ENCODE measurements at places on chromosomes 11 and 22. TPM values are rescaled to one million over a fixed set of nuclear protein-coding genes. Genes with fewer than 3 reads are reported as not detected.

- no peaks in the 10 kb centered on the region for H3K4me1 ChIP-seq
- peaks cover 2% of the 10 kb centered on the region for H3K36me3 ChIP-seq
- H3K27ac ChIP-seq: no peak overlapping the region
- H3K4me3 ChIP-seq: no peak overlapping the region
- DNase-seq: no peak
Observed at GRCh38 chr11:104564921-104565582, 333.2 kb downstream of the CASP12 start.

DNA sequence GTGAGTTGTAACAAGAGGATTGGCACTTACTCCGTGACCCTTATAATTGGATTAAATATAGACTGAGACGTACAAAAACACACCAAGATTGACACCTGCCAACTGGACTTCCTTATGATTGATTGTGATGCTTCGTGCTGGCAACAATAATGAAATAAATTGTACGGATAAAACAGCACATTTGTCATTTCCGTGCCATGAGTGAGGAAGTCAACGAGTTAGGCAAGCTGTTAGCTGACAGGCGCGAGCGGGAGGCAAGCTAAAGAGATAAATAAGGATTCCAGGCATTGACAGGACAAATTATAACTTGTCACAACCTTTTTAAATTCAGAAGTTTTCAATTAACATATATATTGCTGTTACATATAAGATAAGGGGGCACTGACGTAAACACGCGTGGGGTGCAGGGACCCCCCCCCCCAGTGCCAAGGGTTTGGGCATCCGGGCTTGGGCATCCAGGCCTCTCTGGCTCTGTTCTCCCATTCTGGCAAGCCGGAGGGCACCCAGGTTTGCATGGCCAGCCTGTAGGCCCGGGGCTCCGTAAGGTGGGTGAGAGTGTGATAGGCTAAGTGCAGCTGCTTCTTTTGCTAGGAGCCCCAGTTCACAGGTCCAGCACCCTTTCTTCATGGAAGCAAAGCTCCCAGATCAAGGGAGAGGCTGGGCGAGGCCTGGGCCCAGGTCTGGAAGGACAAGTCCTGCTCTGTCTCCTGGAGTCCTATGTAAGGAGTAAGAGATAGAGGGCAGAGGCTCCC is 11.2 kb upstream of the PAX6 start:
- no peak overlapping the region for H3K4me3 ChIP-seq
- H3K4me1 ChIP-seq: no peaks in the 10 kb centered on the region
- no peak overlapping the region for H3K27ac ChIP-seq

- DNase-seq: no peak
- H3K27ac ChIP-seq: no peak overlapping the region
- H3K36me3 ChIP-seq: peaks cover 5% of the 10 kb centered on the region
- no peak overlapping the region for H3K4me3 ChIP-seq
- no peaks in the 10 kb centered on the region for H3K4me1 ChIP-seq
- H3K27me3 ChIP-seq: no peaks in the 10 kb centered on the region
Observed at GRCh38 chr11:86473991-86474833, 99.5 kb downstream of the CCDC81 start.

NLRP14 gene
- total RNA-seq: not detected

SCGB1D2 gene
- total RNA-seq: not detected

GRCh38 chr11:133943950-133944698 is 12.6 kb downstream of the IGSF9B start:
- H3K4me1 ChIP-seq: peaks cover 11% of the 10 kb centered on the region
- H3K27me3 ChIP-seq: no peaks in the 10 kb centered on the region
- DNase-seq: no peak
- no peak overlapping the region for H3K4me3 ChIP-seq
- no peak overlapping the region for H3K27ac ChIP-seq

- H3K4me3 ChIP-seq: peak overlapping the region; percentile 8
- peak; percentile 73 for DNase-seq
- no peaks in the 10 kb centered on the region for H3K36me3 ChIP-seq
- peaks cover 30% of the 10 kb centered on the region for H3K27me3 ChIP-seq
- H3K27ac ChIP-seq: no peak overlapping the region
- peaks cover 5% of the 10 kb centered on the region for H3K4me1 ChIP-seq
Observed at GRCh38 chr11:8016440-8016839, 29.3 kb downstream of the EIF3F start.

- H3K36me3 ChIP-seq: no peaks in the 10 kb centered on the region
- no peak for DNase-seq
- no peak overlapping the region for H3K27ac ChIP-seq
- no peaks in the 10 kb centered on the region for H3K27me3 ChIP-seq
- no peaks in the 10 kb centered on the region for H3K4me1 ChIP-seq
Observed at GRCh38 chr11:134741453-134742223, 329.6 kb upstream of the B3GAT1 start.

DNA sequence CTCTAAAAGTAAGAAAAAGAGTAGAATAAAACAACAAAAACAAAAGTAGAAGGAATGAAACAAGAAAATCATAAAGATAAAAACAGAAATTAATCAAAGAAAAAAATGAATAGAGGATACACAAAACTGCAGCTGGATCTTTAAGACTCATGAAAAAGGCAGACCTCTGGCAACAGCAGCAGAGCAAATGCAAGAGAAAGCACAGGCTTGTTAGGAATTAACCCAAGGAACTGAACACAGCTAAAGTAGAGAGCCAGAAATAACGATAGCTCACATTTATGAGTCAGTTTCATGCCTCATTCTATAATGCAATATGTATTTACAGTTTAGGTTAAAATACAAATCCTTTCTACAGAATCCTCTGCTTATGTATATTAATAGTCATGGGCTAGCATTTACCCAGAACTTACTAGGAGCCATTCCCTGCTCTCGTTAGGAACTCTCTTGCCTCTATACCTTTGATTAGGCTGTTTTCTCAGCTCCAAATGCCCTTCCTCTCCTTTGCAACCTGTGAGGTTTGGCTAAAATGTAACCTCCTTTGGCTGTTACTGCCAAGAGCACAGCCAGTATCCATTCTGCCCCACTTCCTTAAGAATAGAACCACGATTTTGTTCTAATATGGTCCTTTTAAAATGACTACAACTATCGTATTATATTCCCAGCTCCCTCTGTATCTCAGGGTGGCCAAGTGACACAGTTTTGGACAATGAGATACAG is 38.3 kb upstream of the NFAM1 start:
- H3K36me3 ChIP-seq: no peaks in the 10 kb centered on the region
- no peaks in the 10 kb centered on the region for H3K27me3 ChIP-seq
- no peak overlapping the region for H3K4me3 ChIP-seq

- H3K27ac ChIP-seq: no peak overlapping the region
- H3K4me3 ChIP-seq: no peak overlapping the region
- H3K36me3 ChIP-seq: no peaks in the 10 kb centered on the region
- H3K27me3 ChIP-seq: no peaks in the 10 kb centered on the region
- H3K4me1 ChIP-seq: peaks cover 10% of the 10 kb centered on the region
Observed at GRCh38 chr11:129316781-129317180, 58.9 kb upstream of the BARX2 start.

DNA sequence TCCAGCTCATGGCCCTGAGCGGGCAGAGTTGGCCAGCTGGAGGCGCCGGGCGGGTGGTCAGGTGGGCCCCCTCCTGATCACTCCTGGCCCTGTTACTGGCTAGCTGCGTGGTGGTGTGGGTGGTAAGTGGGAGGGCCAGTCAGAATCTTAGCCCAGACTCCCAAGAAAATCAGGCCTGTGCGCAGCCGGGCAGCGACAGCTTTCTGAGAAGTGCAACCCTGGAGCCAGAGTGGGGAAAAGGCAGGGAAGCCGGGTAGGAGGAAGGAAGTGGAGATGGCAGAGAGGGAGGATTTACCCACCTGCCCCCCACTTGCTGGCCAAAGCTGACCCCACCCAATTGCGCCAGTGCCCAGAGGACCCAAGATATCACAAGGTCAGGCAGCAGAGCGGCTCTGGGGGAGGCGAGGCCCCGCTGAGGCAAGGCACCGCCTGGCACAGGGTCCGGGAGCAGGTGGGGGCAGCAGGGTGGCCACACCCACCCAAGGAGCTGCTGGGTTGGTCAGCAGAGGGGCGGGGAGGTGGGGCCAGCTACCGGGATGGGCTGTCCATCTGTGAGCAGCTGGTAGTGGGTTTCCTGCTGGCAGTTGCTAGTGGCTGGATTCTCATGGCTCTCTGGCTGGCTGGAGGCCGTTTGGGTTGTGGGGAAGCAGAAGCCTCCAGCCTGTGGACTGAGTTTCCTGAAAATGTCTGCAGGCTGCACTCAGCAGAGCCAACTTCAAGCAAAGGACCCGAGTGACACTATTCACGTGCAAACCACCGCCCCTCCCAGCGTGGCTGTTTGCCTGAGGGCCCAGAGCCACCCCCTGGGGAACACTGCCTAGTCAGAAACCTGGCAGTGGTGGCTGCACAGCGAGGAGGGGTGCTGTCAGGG is 196.4 kb downstream of the IGLL1 start:
- peak; percentile 86 for DNase-seq
- H3K36me3 ChIP-seq: no peaks in the 10 kb centered on the region
- no peaks in the 10 kb centered on the region for H3K27me3 ChIP-seq

DNA sequence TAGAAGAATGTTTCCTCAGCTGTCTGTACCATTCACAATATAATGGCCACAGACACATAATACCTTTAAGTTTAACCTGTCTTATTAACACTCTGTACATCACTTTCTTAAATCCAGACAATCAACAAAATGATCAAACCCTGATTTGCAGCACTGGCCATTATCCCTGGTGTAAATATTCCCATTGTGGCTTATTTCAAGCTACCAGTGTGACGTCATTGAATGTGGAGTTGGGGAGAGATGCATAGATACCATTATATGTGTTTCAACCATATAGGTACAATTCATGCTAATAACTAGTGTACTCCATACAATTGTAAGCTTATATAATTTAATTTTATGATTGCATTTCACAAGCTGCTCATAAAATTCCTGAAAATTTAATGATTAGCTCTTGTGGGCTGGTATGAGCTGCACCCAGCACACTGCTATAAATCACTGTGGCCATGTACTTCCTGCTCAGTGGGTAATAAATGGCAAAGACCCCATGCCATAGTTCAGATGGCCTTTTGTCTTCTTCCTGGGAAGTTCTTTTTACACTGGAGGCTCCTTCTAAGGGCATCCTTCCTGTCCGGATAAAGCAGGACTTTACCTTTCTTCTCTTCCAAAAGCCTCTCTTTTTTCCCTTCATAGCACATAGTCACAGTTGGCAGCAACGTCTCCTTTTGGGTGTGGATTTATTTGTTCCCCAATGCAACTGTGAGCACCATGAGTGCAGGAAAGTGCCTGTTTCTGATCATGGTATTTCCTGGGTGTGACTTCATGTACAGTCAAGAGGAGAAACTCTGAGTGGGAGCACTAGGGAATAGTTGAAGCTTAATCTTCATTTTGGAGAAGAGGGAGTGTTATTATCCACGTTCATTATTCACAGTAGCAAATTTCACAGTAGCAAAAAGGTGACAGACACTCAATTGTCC is 87.8 kb downstream of the MIAT start:
- H3K4me3 ChIP-seq: no peak overlapping the region
- H3K27ac ChIP-seq: no peak overlapping the region
- no peak for DNase-seq
- no peaks in the 10 kb centered on the region for H3K36me3 ChIP-seq
- no peaks in the 10 kb centered on the region for H3K27me3 ChIP-seq

MYO18B gene
- total RNA-seq: 0.46 TPM

- H3K27me3 ChIP-seq: no peaks in the 10 kb centered on the region
- H3K4me1 ChIP-seq: no peaks in the 10 kb centered on the region
- no peak overlapping the region for H3K27ac ChIP-seq
- no peak overlapping the region for H3K4me3 ChIP-seq
- no peak for DNase-seq
Observed at GRCh38 chr22:50459496-50460140, 15.2 kb downstream of the SBF1 start.

DERL3 gene
- total RNA-seq: 9.8 TPM

DNA sequence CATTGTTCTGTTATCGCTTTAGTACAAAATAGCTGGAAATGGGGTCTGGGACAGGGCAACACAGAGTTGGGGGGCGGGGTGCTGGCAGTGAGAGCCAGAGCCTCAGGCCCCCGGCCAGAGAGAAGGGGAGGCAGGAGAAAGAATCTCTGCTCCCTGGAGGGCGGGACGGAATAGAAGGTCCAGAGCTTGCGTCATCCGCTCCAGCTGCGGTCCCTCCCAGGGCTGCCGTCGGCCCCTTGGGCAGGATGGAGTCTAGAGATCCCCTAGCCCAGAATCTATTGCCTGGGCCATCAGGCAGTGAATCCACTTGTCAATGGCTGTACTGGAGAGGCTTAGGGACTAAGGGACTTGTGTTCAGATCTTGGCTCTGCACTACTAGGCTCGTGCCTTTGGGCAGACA is 5.0 kb downstream of the TP53I11 start:
- H3K36me3 ChIP-seq: peaks cover 24% of the 10 kb centered on the region
- no peak overlapping the region for H3K4me3 ChIP-seq
- no peak overlapping the region for H3K27ac ChIP-seq

C11orf16 gene
- total RNA-seq: 0.15 TPM

MUC6 gene
- total RNA-seq: not detected

C22orf31 gene
- total RNA-seq: not detected

SLC6A5 gene
- total RNA-seq: not detected

DNA sequence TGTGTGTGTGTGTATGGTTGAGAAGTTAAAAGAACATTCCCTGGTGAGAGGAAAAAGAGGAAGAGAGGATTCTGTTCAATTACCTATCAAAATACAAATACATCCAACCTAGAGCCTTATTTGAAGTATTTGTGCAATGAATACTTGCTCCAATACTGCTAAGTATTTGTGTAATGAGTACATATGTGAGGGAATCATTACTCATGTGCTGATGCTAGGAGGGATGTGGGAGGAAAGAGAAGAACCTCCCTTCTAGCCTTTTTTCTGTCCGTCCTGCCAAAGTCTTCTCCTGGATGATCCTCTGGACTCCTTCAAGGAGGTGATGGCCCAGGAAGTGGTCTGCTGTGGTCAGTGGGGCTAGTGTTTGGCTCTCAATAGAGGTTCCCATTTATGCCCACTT is 36.0 kb upstream of the ACCSL start:
- H3K4me3 ChIP-seq: no peak overlapping the region
- DNase-seq: no peak
- H3K27me3 ChIP-seq: no peaks in the 10 kb centered on the region
- no peak overlapping the region for H3K27ac ChIP-seq

DNA sequence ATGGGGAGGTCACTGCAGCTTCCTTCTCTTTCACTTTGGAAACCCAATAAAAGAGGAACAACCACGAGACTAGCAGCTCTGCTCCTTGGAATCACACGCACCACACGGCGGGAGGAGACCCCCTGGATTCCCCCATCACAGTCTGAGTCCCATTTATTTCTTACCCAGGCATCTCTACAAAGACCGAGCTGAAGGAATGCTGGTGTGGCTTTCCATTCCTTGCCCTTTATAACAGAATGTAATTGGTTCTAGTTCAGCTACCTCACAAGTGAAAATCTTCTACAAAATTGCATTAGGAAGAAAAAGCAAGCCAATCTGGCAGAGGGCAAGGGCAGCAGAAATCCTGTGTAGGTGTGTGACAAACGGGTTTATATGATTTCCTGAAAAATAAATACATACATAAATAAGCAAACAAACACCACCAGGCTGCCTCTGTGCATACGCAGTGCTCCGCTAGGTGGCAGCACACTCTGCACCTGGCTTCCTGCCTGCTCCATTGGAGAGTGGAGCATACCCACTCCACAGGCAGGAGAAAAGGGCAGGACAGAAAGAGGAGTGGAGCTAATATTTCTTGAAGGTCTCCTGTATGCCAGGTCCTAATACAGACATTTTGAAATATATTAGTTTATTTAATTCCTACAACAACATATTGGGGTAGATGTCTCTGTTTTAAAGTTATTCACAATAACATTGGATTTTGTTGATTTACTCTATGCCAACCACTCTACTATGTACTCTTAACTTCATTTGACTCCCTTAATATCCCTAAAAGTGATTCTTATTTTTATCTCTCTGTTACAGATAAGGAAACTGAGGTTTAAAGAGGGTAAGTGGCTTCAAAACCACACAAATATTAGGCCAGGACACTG is 673.1 kb downstream of the KCNA4 start:
- no peak overlapping the region for H3K27ac ChIP-seq
- H3K27me3 ChIP-seq: no peaks in the 10 kb centered on the region
- no peaks in the 10 kb centered on the region for H3K4me1 ChIP-seq
- peak; percentile 76 for DNase-seq
- H3K36me3 ChIP-seq: no peaks in the 10 kb centered on the region

UEVLD gene
- 7.9 TPM for total RNA-seq

Measured in H9 (cell line).